WTC11 (cell line): ENCODE measurements at places on chromosomes 11 and 22. TPM values are rescaled to one million over a fixed set of nuclear protein-coding genes. Genes with fewer than 3 reads are reported as not detected.

The VWA5A gene
- total RNA-seq = 19.5 to 26.0 TPM (median 23.1 TPM) in 3 replicates

The SHISA8 gene
- 2.1 to 2.4 TPM (median 2.2 TPM) in 3 replicates for total RNA-seq

The DMC1 gene
- total RNA-seq = 4.3 to 4.5 TPM (median 4.5 TPM) in 3 replicates

The SNX19 gene
- 24.3 to 28.7 TPM (median 25.2 TPM) in 3 replicates for total RNA-seq

The LGALS12 gene
- total RNA-seq = 1.1 to 1.4 TPM (median 1.4 TPM) in 3 replicates

The USP2 gene
- 7.3 to 8.2 TPM (median 8.0 TPM) in 3 replicates for total RNA-seq

The RAB36 gene
- total RNA-seq = 0.89 to 1.8 TPM (median 1.1 TPM) in 3 replicates

The OR10D3 gene
- total RNA-seq = not detected in 3 replicates

The LRP5 gene
- 41.6 to 48.8 TPM (median 41.9 TPM) in 3 replicates for total RNA-seq
